ENCODE measurements at places on chromosomes 11 and 22. TPM values are rescaled to one million over a fixed set of nuclear protein-coding genes. Genes with fewer than 3 reads are reported as not detected.

DNA sequence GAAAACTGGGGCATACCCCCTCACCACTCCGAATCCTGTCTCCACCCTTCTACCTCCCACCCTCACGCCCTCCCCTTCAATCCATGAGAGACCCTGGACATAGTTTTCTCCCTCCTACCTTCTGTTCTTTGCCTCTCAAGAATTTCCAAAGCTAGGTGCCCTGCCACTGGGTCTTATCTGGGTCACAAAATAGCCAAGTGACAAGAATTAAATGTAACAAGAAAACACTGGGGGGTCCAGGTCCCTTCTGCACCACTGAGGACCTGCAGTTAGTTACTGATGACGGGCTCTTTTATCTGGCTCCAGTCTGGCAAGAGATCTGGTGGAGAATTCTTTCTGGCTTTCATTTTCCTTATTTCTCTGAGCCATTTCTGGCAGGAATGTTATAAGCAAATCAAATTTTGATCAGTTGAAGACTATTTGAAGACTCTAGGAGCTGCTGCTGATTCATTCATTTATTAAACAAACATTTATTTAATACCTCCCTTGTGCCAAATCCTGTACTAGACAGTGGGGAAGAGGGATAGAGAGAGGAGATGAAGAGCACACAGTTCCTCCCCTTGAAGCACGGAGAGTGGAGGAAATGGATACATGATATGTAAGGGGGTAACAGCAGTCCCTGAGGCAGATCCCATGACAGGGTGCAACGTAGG is 135.2 kb downstream of the RRAS2 start:
- DNase-seq = peak; percentile 33

DNA sequence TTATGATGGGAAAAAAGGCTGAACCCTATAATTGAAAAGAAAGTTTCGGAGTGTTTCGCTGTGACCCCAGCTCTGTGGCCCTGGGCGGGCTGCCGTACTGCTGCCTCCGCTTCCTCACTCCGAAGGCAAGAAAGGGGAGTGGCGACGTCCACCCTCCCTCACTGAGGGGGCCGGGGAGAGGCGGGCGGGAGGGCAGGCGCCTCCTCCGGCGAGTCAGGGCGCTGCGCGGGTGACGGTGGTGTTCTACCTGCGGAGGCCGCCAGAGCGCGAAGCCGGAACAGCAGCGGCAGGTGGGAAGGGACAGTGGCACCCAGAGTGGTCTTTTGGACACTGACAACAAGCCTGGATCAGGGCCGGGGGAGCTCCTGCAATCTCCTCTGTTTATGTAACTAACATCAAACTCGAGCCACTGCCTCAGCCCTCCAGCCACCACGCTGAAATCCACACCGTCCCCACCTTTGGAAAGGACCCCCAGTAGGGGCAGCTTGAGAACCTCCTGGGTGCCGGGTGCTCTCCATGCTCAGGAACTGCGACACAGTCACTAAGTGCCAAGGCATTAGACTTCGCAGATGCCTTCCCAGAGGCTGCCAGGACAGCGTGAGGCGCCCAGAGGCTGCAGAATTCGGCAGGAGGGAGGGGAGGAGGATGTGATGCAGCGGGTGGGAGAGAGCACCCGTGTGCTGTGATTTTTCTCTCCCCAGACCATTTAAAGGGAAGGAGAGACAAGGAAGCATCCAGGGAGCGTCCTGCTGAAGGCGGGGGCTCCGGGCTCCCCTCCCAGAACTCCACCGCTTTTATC is 25.5 kb downstream of the BID start:
- no peak for DNase-seq

- DNase-seq = peak; percentile 2
Measured at GRCh38 chr11:117913736-117914397, 15.3 kb downstream of the TMPRSS13 start.

- DNase-seq = no peak
Measured at GRCh38 chr11:133785795-133786340, 59.4 kb downstream of the SPATA19 start.

DNA sequence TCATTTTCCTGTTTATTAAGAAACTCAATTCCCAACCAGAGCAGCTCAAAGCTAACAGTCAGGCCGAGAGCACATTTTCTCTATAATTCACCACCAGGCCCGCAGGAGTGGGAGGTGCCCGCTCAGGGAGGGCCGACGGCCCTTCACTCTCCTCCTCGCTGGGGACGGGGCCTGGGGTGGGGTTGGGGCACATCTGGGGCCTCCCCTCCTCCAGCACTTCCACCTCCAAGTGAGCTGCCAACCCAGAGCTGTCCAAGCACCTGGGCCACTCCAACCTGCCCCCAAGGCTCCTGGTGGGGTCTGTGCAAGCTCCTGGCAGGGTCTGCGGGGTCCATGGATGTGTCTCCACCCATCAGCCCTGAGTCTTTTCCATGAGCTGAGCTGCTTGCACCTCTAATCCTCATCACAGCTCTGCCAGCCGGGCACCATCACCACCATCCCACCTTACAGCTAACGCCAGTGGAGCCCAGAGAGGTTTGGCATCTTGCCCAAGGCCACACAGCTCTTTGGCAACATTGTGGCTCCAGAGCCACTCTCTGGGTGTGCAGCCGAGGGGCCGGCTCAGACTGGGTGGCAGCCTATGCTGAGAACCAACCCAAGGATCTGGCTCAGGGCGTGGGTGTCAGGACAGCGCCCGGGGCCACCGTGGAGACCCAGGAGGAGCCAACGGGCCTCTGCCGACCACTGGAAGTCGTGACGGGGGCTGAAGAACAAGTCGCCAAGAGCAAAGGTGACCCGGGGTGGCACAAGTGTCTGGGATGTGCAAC is 193.5 kb downstream of the BRD1 start:
- DNase-seq = no peak

GRCh38 chr11:24645563-24645962 is 148.7 kb downstream of the LUZP2 start:
- DNase-seq = no peak

DNA sequence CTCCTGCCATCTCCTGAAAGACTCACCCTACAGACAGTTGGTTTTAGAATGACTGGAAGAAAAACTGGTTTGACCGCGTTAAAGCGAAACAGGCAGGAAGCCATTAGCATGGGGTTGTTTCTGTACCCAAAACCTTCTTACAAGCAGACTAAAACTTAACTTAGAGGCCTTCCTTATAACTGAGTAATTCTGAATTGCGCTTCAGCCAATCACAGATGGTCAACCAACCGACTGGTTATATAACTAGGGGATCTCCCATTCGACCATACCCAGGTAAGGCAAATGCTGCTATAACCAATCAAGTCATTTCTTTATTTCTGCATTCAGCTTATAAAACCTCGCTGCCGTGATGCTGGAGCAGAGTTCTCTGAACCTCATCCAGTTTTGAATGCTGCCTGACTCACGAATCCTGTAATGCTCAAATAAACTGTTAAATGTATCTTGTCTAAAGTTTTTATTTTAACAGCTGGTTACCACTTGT is 87.8 kb upstream of the DRD2 start:
- DNase-seq = no peak

DNA sequence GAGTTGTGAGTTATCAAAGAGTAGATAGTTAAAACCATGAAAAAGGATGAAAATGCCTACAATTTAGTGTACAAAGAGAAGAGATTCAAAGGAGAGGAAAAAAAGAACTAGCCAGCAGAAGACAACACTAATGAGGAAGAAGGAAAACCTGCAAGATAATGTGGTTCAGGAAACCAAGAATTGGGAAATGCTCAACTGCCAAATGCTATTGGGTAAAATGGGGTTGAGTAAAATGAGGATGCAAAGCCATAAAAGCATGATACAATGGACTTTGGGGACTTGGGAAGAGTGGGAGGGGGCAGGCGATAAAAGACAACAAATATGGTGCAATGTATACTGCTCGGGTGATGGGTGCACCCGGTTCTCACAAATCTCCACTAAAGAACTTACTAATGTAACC is 7.6 kb upstream of the OR52K2 start:
- no peak for DNase-seq

- no peak for DNase-seq
Measured at GRCh38 chr22:19760951-19761724, 560 bp downstream of the TBX1 start.

DNA sequence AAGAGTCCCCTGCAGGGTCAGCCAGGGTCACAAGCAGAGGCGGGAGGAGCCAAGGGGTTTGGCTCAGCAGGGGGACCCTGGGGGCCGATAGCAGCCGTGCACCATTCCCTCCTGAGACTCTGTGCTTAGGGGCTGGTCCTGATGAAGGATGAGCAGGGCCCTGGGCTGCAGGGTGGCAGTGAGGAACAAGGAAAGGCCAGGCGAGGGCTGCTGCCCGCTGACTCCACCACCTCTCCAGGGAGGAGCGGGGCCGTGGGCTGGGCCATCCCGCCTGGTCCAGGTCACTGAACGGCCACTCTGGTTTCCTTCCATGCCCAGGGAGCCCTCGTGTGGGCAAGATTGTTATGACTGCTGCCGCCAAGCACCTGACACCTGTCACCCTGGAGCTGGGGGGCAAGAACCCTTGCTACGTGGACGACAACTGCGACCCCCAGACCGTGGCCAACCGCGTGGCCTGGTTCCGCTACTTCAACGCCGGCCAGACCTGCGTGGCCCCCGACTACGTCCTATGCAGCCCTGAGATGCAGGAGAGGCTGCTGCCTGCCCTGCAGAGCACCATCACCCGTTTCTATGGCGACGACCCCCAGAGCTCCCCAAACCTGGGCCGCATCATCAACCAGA is 9.2 kb upstream of the NDUFS8 start:
- DNase-seq = no peak

DNA sequence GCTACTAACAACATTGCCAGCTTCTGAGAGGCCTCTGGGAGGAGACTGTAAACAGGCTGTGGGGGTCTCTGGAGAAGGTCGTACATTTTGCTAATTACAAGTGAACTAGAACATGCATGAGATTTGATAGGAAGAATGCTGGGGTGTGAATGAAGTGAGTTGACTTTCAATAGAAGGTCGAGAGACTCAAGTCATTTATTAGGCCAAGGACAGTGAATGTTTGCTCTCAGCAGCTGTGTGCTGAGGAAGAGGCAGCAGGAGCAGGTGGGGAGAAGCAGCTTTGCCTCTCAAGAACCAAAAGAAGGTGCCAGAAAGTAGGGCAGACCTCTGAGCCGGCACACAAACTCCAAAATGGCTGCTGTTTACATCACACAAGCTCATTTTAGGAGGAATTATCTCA is 91.7 kb downstream of the PIWIL4 start:
- no peak for DNase-seq

GRCh38 chr11:32059686-32060462 is 31.0 kb upstream of the RCN1 start:
- DNase-seq = no peak

GRCh38 chr11:42465623-42466022 is 846.2 kb upstream of the API5 start:
- no peak for DNase-seq

- no peak for DNase-seq
Measured at GRCh38 chr22:47601666-47602065, 839.2 kb downstream of the TBC1D22A start.

GRCh38 chr11:111297696-111298095 is 650 bp upstream of the POU2AF3 start:
- no peak for DNase-seq

DNA sequence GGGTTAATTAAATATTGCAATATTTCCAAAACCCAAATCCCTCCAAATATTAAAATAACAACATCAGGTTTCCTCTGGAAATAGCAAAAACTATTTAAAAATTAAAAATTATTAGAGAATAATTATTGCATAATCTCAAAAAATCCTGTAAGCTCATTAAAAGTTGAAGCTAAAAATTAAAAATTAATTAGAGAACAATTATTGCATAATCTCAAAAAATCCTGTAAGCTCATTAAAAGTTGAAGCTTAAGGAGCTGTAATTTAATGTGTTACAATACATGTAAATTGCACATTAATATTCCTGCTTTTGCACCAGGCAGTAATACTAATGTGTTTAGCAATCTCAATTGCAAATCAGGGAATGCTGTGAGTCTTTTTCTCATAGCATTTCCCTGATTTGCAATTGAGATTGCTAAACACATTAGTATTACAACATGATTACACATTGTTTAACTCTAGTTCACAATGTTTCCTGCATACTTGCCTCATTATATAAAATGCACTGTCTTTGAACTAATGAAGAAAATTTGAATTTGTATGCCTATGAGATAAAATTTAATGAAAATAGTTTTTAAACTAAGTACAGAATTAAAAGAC is 247.7 kb downstream of the GUCY1A2 start:
- DNase-seq = no peak

- DNase-seq = no peak
Measured at GRCh38 chr11:1293619-1294015, 15.8 kb downstream of the TOLLIP start.

DNA sequence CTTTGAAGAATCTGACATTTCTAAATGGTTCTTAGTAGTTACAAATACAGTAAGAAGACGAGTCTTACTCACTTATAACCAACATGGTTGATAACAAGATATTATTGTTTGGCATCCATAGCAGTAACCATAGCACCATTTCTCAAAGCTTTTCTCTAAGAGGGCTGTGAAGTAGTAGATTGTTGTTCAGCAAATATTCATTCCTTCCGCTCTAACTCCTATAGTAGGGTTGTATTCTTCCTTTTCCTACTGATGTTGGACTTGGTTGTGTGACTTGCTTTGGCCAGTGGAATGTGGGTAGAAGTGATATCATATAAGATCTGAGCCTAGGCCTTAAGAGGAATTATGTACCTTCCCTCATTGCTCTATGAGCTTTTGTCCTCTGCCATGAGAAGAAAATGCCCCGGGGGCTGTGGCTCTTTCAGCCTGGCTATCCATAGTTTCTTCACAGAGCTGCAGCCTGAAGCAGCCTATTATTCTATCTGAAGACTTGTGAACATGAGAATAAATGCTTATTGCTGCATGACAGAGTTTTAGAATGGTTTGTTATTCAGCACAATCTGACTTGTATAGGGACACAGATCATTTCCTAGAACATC is 28.9 kb upstream of the ZBED5 start:
- DNase-seq = no peak

DNA sequence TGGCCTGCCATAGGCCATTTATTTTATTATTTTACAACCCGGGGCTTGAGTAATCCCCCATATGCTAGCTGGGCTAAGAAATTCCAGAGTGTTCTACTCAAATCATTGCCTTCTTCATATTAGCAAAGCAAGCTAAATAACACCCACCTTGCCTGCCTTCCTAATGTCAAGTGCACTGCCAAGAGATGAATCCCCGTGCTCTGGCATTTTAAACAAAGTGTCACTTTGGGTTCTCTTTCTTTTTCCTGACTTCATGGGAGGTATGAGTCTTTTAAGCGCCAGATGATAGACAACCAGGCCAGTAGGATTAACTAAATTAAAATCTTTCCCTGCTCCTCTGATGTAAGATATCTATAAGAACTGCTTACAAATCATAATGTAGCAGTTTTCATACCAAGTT is 4.5 kb downstream of the MPPED2 start:
- no peak for DNase-seq

PLAAT3 gene
- 86.4 TPM for total RNA-seq

MAPK8IP2 gene
- total RNA-seq = 2.3 TPM

FGF4 gene
- not detected for total RNA-seq

TMEM126B gene
- 61.3 TPM for total RNA-seq

SCN4B gene
- total RNA-seq = 4.7 TPM

RNASEH2C gene
- 70.1 TPM for total RNA-seq

CERK gene
- 25.0 TPM for total RNA-seq

DDTL gene
- total RNA-seq = 2.4 TPM

SLC6A5 gene
- not detected for total RNA-seq

PRG3 gene
- not detected for total RNA-seq

HEPN1 gene
- not detected for total RNA-seq
